ENCODE measurements at places on chromosomes 2 and 18.
A peak's percentile ranks its signal among the peaks of the same experiment; 100 is the strongest.

GRCh38 chr18:3902676-3903075 is 452.7 kb downstream of the TGIF1 start:
- no peak for DNase-seq

DNA sequence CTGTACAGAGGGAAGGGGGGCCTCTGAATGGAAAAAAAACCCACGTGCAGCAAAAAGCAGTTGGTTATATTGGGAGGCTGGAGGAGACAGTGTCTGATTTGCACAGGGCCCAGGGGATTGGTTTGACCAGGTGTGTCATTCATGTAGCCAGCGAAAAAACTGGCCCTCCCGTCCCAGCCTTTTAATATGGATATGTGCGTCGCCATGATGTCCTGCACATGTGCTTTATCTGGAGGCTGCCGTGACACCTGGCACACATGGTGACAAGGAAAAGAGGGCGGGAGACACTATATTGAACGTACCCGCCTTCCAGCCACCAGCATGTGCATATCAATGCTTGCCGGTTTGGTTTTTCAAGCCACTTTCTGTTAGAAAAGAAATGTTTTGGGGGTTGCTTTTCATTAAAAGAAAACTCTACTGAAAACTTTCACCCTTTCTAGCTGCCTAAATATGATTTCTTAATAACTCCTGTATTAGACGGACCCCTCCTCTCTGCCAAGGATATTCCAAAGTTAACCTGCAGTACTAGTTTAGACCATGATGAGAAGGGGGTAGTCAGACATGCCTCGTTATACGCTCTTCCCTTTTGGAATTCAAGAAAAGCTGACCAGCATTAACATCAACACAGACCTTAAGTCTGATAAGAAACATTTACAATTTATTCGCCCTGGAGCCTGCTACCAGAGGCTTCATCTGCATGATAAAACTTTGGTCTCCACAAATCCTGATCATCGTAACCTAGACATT is 16.2 kb downstream of the SLC25A52 start:
- DNase-seq = no peak

DNA sequence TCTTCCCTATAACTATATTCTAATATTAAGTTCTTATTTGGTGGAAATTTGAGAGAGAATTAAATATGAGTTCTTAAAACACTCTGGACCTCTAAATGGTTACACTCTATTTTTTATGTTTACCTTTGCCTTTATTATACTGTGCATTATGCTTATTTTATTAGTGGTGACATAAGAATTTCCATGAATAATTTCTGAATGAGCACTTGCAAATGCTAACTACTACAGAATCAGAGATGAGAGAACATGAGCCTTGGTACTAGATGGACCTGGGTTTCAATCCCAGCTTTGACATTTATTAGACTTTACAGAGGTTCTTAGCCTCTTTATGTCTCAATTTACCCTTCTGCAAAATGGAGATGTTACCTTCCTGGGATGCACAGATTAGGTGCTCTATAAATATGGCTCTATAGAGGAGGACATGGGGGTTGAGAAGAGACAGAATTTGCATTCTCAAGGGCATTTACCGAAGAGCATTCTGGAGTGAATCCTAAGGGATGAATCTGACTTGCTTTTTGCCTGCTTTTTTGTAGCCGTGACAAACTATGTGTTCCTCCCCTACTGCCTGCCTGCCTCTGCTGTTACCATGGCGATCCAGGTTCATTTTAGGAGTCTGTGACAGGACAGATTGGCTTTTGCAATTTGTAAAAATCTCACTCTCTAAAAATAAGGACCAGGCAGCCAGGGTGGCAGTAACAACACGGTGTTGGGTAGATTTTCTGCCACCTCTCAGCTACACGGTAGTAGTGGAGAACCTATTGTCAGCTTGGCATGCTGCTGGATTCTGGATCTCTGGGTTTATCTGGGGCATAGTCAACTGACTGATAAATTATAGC is 20.7 kb upstream of the CNRIP1 start:
- no peak for DNase-seq

DNA sequence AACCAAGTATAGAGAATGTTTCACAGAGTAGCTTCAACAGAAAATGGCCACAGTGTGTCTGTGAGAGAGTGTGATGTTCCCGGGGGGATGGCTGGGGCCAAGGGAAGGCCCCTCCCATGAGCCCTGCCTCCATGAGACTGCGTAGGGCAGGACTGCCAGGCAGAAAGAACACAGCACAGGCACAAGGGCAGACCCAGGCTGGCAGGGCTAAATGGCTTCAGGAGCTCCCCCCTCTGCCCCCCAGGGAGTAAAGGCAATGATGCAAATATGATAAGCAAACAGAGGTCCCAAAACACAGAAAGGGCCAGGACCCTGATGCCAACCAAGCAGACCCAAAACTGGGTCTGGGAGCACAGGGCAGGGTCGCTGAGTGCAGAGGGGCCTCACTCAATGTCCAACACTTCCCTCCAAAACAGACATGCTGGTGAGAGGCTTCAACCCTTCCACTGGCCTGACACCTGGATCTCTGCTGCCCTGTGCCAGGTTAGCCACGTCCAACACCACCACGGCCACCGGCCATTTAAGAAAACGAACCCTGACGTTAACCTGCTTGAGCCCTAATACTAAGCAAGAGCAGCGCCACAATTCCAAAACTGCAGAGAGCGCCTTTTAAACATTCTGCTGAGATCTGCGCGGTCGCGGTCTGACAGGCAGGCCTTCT is 90.3 kb downstream of the HDAC4 start:
- DNase-seq = no peak

GRCh38 chr2:165203689-165204559 is at the start of gene SCN3A:
Gene SCN3A, minus strand, starts transcription at chr2:165204050. Its CDS starts 27,656 bp downstream, at chr2:165176394.
- no peak for DNase-seq

DNA sequence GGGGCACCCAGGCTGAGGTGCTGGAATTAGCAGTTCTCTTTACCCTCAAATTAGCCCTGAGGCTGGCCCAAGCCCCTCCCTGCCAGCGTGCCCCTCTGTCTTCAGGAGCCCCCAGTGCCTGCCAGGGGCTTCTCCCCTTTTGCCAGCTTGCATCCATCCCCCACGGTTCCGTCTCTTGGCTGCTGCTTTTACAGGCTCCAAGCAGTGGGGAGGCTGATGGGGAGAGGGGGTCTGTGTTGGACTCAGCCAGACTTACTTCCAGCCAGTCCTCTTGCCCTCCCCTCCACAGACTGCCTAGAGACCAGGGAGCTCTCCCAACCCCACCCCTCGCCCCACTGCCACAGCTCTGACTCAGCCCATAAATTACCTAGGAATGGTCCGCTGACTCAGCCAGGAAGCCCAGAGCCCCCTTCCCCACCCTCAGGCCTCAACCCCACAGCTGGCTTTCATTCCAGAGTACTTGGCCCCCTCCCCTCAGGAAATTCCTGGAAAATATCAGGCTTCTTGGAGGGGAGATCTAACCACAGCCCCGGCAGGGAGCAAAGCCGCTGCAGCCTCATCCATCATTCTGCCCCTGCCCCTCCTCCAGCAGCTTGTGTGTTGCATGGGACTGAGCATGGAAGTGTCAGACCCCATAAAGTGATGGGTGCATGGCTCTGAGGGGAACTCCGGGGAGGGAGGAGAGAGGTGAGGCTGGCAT is 184.6 kb downstream of the ZFP36L2 start:
- no peak for DNase-seq

DNA sequence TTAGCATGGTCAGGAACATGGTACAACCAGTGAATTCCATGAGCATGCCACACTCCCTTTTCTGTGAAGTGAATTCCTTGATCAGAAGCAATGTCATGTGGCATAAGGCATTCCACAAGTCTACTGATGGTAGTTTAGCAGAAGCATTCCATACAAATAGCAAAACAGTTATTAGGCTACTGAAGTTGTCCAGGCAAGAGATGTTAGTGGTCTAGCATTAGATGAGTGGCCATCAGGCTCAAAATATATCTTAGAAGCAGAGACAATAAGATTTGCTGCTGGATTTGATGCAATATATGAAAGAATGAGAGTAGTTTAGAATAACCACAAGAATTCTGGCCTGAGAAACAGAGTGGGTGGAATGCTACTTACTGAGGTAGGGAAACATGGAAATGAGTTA is 355.3 kb upstream of the NRXN1 start:
- no peak for DNase-seq

DNA sequence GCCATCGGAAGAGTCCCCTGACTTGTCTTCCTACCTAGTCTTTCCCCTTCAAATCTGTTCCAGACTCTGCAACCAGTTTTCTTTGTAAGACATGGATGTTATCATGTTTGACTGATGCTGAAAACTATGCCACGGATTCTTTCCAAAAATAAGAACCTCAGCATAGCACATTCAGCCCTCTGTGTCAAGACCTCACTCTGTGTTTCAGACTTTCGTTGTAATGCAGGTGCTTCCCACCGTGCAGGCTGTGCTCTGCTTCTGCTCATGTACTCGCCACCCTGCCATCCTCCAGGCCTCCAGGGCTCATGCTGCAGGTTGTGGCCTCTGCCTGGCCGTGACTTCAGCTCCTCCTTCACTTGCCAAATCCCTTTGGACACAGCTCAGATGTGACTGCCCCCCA is 347.0 kb upstream of the RAB12 start:
- no peak for DNase-seq

- DNase-seq = no peak
Measured at GRCh38 chr18:42078711-42079110, 123.7 kb downstream of the PIK3C3 start.

- no peak for DNase-seq
Measured at GRCh38 chr18:48750485-48751175, 200.1 kb downstream of the SMAD7 start.

GRCh38 chr2:132581591-132581990 is 88.4 kb downstream of the LYPD1 start:
- DNase-seq = no peak

GRCh38 chr2:36672199-36672598 is 24.3 kb upstream of the VIT start:
- no peak for DNase-seq

GRCh38 chr18:57094175-57094574 is 52.7 kb upstream of the BOD1L2 start:
- no peak for DNase-seq

- no peak for DNase-seq
Measured at GRCh38 chr2:104574367-104574766, 279.5 kb upstream of the POU3F3 start.

GRCh38 chr2:31258351-31258750 is 24.4 kb downstream of the EHD3 start:
- DNase-seq = no peak

DNA sequence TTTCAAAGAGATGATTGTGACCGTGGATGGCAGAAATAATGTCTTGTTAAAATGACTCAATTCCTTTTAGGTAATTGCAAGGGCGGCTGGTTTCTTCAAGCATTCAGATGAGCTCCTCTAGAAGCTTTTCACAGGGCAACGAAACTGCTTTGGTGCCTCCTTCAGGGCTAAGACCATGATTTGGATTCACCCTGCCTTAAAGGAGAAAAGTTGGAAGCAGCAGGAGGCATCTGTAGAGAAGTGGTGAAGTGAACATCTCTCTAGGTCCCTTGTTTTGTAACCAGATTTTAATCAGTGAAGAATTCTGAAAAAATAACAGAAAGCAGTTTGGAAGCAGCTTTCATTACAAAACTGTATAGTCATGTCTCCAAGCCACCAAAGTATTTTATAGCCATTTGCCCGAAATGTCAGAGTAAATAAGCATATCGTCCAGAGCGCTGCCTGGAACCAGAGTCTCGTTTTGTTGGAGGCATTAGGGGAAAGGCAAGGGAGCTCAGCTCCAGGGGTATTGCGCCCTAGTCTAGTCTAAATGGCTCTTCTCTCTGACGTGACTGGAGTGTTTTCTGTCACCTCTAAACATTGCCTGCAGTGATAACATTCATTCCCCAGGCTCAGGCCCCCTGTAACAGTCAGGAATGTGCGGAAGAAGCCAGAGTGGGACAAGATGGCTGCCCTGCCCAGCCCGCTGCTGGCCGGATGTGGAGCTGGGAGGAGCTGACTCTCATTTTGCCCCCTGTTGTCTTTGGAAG is 57.8 kb upstream of the ITGB6 start:
- DNase-seq = no peak

DNA sequence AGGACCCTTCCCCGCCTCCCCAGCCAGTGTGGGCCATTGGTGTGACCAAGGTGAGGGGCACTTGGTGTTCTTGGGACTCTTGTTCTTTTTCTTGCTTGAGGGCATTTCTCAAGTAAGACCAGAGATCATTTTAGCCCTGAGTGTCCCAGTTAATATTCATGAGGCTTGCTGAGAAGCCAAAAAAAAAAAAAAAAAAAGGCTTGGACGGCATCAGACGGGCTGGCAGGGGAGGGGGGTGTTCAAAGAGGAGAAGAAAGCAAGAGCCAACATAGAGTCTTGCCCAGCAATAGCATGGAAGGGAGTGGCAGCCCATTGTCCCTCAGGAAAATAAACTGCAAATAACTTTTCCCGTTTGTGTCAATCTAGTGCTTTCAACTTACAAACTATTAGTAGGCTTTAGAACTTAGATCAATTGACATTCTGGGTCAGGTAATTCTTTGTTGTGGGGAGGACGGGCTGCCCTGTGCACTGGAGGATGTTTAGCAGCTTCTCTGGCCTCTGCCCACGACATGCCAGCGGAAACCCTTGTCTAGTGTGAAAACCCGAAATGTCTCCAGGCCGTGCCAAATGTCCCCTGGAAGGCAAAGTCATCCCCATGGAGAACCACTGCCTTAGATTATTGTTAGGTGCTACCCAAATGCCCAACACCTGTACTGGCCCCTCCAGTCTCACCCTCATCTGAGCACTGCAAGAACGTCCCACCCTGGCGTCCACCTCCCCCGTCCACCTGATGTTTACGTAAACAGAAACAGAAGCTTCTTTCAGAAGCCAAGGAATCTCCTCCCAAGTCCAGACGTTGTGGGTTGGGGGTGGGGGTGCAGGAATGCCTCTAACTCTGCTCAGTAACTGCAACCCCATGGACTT is 163.4 kb downstream of the BCL2 start:
- peak; percentile 23 for DNase-seq

- peak; percentile 33 for DNase-seq
Measured at GRCh38 chr2:234278556-234279255, 218.2 kb downstream of the ARL4C start.

DNA sequence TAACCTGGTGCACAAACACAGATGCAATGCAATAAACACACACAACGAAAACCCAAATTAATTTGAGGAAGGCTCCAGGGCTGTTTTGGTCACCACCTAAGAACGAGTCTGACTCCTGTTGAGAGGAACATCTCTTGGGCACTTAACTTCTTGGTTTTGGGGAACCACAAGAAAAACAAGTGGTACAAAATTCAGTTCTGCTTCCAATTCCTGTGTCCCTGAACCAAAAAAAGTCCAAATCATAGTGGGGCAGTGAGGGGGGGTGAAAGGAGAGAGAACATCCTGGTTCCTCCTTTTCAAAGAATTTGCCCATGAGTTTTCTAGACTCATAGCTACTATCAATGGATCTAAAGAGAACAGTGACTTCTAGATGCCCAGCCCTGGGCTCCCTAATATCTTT is 143.6 kb downstream of the COL4A4 start:
- DNase-seq = no peak

GRCh38 chr2:85212841-85213240 is 79.6 kb downstream of the TCF7L1 start:
- DNase-seq = no peak
